Right hindlimb (tissue), 1 donor: ENCODE measurements at places on chromosomes 3 and 15.

DNA sequence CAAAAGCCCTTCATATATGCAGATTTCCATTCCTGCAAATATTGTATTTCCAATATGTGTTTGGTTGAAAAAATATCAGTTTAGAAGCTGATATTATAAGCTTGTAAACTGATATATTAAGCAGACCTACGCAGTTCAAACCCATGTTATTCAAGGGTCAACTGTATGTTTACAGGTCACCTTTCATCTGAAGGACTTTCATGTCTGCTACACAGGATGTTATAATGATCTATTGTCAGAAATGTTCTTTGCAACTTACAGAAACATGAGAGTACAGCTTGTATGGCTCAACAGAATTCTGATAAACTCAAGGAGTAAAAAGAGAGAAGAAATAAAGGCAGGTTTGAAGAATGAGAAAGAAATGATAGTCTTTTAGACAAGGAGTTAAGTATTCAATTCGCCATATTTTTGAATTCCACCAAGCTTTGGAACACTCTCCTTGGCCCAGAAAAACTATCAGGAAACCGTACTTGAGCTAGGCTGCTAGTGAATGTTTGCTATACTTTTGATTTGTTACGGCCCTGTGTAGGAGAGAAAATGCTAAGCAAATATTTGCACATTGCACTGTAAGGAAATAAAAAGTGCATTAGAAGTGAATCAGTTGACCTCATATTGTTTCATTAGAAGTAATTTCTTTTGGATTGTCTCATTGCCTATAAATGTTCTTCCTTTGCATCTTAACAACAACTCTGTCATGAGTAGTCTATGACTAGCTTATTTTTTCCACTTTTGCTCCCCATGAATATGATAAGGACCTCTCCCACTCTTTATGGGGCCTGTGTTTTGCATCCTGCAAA, 81.2 kb downstream of the NEK11 start:
- DNase-seq = no peak

GRCh38 chr15:65408324-65409035, 14.3 kb downstream of the IGDCC4 start:
- no peak for DNase-seq

DNA sequence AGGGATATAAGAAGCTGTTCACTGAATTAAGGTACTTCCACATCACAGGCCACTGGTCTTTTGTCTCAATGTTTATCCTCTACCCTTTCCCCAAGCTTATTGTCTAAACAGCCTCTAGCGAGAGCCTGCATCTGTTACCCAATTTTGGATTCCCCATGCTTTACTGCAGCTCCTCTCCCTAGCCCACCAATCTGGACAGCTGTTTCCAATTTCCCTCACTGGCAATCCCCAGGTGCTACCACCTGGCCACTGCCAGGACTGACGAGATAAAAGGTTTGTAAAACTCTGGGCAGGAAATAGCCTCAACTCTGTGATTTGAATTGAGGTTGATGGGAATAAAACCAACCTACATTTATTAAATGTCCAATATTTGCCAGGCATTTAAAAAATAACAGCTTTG, 58.0 kb upstream of the TEX9 start:
- no peak for DNase-seq

DNA sequence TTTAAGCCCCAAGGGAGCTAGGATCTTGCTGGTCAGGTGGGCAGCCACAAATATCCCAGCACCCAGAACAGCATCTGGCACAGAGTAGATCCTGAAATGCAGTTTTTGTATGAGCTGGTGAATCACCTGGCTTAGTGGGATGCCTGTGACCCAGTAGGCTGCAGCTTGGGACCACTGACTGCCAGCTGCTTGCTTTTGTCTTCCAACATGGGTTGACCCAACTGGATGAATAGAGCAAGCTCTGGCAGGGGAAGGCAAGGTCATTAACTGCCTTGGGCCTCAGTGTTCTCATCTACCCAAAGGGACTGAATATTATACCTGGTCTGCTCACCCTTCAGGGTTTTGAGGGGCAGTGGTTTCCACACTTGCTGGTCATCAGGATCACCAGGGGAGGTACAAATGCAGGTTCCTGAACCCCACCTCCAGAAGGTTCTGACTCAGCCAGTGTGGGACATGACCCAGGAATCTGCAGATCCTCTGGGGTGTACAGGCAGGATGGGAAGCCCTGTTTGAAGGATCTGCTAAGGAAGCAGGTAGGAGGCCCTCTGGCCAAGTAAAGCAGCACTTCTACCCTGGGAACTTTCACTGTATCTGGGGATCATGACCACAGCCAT, 55.4 kb downstream of the ITGA11 start:
- DNase-seq = no peak

- no peak for DNase-seq
These were observed 29.9 kb upstream of the ALDH1A2 start for GRCh38 chr15:58095415-58095814.

DNA sequence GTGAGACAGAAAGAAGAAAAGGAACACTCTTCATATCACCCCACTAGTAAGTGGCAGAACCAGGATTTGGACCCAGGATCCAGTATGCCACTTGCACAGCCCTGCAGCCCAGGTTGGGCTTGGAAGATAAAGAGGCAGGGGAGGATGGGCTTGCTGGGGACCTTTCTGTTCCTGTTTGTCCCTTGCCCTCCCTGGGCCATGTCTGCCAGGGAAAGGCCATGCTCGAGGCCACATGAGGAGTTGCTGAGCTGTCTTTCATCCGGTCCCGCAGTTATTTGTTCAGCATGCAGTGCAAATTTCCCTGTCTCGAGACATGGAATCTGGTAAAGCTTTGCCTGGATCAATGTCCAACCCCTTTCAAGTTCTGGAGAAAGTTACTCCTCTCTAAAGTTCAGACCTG, 116.0 kb upstream of the MRPS22 start:
- no peak for DNase-seq

GRCh38 chr3:156536524-156537316, 18.2 kb downstream of the SSR3 start:
- DNase-seq = no peak

DNA sequence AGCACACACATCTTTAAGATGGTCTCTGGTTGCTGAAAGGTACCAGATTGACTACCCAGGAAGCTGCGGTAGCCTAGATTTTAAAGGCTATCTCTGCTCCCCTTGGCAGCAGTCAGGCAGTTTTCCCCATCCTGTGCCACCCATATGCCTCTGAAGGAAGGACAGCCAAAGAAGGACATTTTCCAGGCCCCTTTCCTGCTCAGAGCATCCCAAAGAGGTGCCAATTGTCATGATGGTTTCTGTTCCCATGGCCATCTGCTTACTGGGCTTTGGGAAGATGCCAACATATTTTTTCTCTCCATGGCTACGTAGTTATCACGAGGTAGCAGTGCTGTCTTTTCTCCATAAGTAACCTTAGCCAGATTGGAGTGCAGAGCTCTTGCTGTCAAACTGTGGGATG, 39.7 kb downstream of the UNC13C start:
- DNase-seq = no peak

- DNase-seq = peak; percentile 43
These were observed 6.3 kb downstream of the NR2F2 start for GRCh38 chr15:96336596-96337364.

DNA sequence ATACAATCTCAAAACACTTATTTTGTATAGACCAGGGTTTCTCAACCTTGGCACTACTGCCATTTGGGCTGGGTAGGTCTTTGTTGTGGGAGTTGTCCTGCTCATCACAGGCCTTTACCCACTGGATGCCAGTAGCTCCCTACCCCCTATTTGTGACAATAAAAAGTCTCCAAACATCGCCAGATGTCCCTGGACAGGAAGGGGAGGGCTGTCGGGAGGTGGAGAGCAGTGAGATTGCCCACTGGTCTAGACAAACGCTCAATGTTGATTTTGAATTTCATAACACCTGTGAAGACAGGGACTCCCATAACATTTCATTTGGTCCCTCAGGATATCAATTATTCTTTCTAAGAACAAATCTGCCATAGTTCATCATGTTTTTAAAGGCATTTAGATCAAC, 151.7 kb upstream of the PTPRG start:
- DNase-seq = no peak
